GDM1 (cell line): ENCODE measurements at places on chromosomes 5 and 9.

DNA sequence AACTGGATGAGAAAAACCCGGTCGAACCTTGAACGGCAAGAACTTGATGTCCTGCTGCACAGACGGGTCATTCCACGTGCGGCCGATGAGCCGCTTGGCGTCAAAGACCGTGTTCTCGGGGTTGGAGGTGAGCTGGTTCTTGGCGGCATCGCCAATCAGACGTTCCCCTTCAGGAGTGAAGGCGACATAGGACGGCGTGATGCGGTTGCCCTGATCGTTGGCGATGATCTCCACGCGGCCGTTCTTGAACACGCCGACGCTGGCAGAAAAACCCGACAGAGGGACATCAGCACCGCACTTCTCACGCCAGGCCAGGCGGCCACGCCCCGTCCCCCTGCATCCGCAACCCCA lies 519 bp downstream of the HSPA5 start:
- DNase-seq: no peak

DNA sequence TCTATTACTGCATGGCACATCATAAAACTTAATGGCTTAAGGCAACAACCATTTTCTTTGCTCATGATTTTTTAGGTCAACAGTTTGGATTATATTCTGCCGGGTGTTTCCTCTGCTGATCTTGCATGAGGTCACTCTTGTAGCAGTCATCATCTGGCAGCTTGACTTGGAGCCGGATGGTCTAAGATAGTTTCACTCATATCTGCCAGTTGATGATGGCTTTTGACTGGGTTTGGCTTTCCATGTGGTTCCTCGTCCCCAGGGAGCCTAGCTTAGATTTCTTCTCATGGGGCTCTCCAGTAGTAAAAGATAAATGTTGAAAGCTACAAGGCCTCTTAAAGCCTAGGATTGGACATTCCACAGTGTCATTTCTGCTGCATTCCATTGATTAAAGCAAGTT lies 27.4 kb downstream of the LNPEP start:
- no peak for DNase-seq

- no peak for DNase-seq
Observed at GRCh38 chr9:133538851-133539833, 4.6 kb downstream of the ADAMTSL2 start.

- no peak for DNase-seq
Observed at GRCh38 chr9:106305428-106306133, 557.4 kb upstream of the ZNF462 start.

DNA sequence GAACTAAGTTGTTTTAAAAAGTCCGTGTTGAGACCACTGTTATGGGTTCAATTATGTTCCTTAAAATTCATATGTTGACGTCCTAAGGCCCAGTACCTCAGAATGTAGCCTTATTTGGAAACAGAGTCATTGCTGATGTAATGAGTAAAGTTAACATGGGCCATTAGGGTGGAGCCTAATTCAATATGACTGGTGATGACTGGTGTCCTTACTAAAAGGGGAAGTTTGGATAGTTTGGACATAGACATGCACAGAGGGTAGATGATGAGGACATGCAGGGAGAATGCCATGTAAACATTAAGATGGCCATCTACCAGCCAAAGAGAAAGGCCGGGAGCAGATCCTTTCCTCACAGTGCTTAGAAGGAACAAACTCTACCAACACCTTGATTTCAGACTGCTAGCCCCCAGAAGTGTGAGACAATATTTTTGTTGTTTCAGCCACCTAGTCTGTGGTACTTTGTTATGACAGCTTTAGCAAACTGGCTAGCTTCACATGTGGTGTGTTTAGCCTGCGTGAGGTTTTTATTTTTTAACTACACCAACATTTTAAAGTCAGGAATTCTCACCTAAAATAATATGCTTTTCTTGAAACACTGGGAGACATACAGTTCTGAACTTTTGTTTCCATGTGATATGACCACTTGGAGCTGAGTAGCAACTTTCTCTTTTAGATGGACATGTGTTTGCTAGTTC lies 135.3 kb downstream of the YIPF5 start:
- DNase-seq: no peak
